ENCODE measurements at places on chromosomes 3 and 15. TPM values are rescaled to one million over a fixed set of nuclear protein-coding genes. Genes with fewer than 3 reads are reported as not detected.

- no peak for DNase-seq
Observed at GRCh38 chr3:54182242-54182641, 59.9 kb downstream of the CACNA2D3 start.

- DNase-seq, result no peak
Observed at GRCh38 chr3:70186221-70186620, 126.2 kb downstream of the MDFIC2 start.

The IL17RE gene
- polyA plus RNA-seq, result 0.76 TPM

The XCR1 gene
- polyA plus RNA-seq, result not detected

The KNG1 gene
- not detected for polyA plus RNA-seq

The GPR160 gene
- polyA plus RNA-seq, result 0.31 TPM

- peak; percentile 41 for DNase-seq
Observed at GRCh38 chr3:128438488-128439072, 28.1 kb downstream of the DNAJB8 start.

DNA sequence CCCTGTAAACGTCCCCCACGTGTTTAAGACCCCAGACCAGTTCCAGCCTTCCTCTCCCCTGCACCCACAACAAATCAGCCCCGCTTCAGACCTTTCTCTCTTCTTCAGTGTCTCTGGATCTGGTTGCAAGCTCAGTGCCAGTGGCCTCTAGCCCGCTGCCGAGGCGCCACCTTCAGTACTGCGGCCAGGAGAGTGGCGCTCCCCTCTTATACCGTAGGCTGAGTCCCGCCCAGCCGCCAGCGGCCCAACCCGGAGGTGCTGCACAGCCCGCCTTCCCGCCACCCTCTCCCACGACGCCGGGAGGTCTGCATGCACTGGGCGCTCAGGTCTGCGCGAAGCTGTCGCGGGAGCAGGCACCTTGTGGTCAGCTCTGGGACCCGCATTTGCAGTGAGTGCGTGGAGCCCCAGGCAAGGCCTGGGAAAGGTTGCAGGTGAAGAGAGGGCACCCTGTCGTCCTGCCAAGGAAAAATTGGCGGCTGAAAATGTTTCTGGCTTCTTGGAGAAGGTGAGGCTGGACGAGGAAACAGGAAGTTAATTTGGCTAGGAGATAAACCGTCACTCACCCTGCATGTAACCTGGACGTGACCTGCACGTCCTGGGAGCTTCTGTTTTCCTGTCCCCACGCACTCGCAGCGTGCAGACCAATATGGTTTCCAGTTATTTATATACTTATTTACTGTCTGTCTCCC, at the start of gene C2CD4B:
TSS of gene C2CD4B (minus strand) at position 182 of the 689 bp plus-strand sequence. CDS start 301 bp downstream, outside the sequence.
- DNase-seq, result peak; percentile 58

GRCh38 chr3:8201886-8202285, 299.7 kb upstream of the LMCD1 start:
- no peak for DNase-seq

DNA sequence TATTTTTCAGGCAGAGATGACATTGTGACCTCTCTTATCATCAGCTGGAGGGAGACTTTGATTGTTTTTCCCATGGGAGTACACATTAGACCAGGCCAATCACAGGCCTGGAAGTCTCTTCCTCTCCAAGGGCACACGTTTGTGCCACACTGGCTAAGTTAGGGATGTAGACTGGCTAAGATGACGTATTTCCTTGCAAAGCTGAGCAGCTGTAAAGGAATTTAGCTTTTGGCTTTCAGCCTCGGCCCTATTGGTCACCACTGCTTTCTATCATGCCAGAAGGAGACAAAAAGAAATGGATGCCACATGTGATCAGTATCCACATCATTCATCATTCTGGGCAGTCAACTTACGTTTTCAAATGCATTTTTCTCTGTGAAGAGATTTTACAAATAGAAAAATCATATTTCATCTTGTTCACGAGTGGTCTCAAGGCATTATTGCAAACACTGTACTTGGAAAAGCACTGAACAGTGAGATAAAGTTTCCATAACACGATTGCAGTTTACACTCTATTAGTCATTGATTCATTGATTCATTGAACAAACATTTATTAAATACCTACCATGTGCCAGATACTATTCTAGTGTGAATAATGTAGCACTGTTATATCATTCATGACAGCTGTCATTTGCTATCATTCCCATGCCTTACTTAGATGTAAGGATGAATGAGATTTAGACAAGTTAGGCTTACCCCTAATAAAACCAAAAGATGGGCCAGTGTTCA, 27.0 kb upstream of the RNF7 start:
- no peak for DNase-seq

The LTF gene
- not detected for polyA plus RNA-seq

- DNase-seq, result no peak
Observed at GRCh38 chr3:136018876-136019275, 53.3 kb downstream of the PPP2R3A start.

DNA sequence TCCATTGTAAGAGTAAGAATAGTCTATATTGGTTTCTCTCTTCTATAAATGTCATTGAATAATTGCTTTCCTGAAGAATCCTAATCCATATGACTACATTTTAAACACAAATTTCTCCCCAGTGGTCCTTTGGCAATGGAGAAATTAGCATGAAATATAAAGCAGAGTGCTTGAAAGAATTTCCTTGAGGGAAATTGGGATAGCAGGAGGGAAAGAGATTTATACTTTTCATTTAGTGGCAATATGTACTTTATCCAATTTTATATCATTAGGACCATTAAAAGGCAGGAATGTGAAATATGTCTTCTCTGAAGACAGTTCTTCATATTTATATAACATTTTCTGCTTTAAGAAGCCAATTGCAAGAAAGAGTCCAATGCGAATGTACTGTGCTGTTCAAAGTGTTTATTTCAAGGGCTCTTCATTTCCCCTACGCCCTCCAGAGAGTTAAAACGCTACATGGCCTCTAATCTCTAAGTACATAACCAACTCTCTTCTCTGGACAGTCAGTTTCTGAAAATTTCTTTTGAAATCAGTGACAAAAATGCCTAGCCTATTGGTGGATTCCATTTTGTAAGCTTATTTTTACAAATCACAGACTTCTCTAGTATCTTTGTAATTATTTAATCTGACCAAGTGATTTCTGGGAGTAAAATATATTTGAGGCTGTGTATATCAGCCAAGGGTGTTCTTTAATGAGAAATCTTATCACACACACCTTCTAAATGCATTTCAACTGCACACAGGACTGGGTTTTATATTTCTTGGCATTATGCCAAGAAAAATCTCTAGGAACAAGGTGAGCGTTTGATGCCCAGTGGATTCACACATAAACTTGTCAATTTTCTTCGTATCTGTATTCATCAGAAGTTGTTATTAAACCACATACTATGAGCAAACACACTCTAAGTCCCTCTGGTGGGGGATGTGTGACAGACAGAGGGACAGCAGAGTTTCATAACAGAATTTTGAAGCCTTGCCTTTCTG, 51.2 kb downstream of the KCNAB1 start:
- DNase-seq, result no peak

The PARP15 gene
- polyA plus RNA-seq, result not detected

The COMMD4 gene
- polyA plus RNA-seq, result 197 TPM

DNA sequence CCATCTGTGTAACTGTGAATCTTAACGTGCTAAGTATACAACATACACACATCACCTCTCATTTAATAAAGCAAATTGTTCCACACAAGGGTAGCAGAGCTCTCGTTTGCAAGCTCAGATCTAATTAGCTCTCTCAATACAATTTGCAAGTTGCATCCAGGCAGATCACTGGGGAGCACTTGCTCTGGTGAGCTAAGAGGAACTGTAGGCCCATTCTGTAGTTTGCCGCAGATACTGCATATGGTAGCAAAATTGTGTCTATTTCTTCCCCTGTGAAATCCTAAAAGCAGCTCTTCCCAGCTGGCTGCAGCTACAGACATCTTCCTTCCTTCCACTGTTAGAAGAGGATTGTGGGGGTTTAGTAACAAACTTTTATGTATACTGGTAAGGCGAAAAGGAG, 288.7 kb upstream of the ADAMTS9 start:
- no peak for DNase-seq

- peak; percentile 66 for DNase-seq
Observed at GRCh38 chr15:83559310-83559966, 94.5 kb upstream of the ADAMTSL3 start.

The HESX1 gene
- polyA plus RNA-seq, result 1.2 TPM

DNA sequence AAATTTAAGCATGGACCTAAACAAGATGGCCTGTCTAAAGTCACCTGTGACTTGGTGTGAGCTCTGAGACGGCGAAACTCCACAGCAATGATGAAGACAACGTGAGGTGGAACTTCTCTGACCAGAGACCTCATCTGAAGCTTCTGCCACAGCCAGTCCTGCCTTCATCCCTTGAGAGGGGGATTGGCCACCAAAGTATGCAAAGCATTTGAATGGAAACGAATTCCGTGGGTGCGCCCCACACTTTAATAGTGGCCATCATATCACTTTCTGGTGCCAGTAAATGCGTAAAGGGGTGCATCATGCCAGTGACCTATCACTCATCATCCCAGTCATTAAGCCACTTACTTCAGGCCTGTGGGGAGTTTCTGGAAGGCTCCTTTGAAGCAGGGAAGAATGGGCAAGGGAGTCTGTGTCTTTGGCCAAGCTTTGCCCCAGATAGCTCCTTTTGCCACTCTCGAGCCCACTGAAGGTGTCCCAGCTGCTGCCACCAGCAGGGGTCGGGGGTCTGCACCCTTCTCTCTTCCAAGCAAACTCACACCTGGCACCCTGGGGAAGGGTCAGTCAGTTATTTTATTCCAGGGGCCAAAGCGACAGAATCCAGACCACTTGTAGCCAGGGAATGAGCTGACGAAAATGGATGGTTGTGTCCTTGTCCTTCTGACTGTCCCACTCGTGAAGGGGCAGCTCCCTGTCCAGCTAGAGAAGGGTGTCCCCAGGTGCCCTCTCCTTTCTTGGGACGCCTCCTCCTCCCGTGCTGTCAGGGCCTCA, 17.7 kb downstream of the MUC20 start:
- no peak for DNase-seq

DNA sequence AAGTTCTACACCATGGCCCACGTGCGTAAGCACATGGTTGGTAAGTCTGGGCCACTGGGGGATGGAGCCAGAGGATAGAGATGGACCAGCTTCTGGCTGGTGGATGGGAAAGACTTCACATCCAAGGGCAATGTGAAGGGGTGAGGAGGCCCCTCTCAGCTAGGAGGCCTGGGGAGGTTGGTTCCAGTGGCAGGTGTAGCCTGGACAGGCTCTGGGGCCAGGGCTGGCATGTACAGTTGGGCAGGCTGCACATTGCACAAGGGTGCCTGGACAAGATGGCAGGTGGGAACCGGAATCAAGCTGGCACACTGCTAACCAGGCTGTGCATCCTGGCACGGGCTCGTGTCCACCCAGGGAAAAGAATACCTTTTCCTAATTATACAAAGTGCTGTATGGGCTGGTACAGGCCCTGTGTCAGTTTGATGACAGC, 8.1 kb downstream of the ZBTB47 start:
- DNase-seq, result no peak

- DNase-seq, result no peak
Observed at GRCh38 chr15:48416301-48416700, 85.1 kb downstream of the DUT start.

The MNS1 gene
- polyA plus RNA-seq, result 0.42 TPM

The HTR3E gene
- not detected for polyA plus RNA-seq

- no peak for DNase-seq
Observed at GRCh38 chr3:158649791-158650190, 5.5 kb downstream of the GFM1 start.

The CYP8B1 gene
- polyA plus RNA-seq, result not detected

GRCh38 chr3:142275856-142276255, 50.5 kb upstream of the GK5 start:
- DNase-seq, result no peak

- DNase-seq, result no peak
Observed at GRCh38 chr3:69033470-69033869, 18.7 kb downstream of the TMF1 start.

GRCh38 chr3:72613871-72614270, 234.4 kb downstream of the SHQ1 start:
- DNase-seq, result no peak

The NDN gene
- 31.6 TPM for polyA plus RNA-seq

DNA sequence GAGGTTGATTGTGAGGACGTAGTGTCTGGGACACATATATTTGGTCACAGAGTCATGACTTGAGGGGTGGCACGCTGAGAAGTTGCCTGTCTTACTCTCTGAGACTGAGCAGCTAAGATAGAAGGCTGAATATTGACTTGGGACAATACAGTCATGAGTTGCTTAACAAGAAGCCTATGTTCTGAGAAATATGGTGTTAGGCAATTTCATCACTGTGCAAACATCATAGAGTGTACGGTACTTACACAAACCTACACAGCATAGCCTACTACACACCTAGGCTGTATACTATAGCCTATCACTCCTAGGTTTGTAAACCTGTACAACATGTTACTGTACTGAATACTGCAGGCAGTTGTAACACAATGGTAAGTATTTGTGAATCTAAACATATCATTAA, 30.3 kb upstream of the SPESP1 start:
- DNase-seq, result no peak

The DPPA4 gene
- not detected for polyA plus RNA-seq

- DNase-seq, result no peak
Observed at GRCh38 chr3:177201700-177202397, 4.6 kb upstream of the TBL1XR1 start.

- DNase-seq, result no peak
Observed at GRCh38 chr3:194089357-194090177, 46.4 kb upstream of the HES1 start.

The MELTF gene
- 27.2 TPM for polyA plus RNA-seq

The RTP4 gene
- 0.16 TPM for polyA plus RNA-seq

DNA sequence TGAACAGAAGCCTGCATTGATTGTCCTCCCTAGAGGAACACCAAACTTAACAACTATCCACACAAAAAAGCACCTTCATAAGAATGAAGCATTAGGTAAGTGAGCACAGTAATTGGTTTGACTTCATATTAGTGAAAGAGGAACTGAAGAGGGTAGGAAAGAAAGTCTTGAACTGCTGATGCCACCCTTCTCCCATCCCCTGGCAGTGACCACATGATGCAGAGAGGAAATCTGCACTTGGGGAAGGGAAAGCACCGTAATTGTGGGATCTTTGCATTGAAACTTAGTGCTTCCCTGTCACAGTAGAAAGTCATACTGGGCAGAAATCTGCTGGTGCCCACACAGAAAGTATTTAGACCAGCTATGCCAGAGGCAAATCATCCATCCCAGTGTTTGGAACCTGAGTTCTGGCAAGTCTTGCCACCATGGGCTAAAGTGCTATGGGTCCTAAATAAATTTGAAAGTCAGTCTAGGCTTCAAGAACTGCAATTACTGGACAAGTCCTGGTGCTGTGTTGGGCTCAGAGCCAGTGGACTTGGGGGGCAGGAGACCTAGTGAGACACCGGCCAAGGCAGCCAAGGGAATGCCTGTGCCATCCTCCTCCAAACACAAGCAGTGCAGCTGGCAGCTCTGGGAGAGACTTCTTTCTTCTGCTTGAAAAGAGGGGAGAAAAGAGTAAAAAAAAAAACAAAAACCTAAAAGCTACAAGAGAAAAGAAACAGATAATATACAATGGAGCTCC, 63.6 kb downstream of the SLC15A2 start:
- DNase-seq, result no peak

The TBC1D5 gene
- 22.5 TPM for polyA plus RNA-seq

The HHLA2 gene
- polyA plus RNA-seq, result not detected

Measured in SK-N-SH (cell line).